ENCODE measurements at places on chromosomes 11 and 22.

- DNase-seq = no peak
These were observed 117.4 kb downstream of the TRIM29 start for GRCh38 chr11:120020486-120020885.

DNA sequence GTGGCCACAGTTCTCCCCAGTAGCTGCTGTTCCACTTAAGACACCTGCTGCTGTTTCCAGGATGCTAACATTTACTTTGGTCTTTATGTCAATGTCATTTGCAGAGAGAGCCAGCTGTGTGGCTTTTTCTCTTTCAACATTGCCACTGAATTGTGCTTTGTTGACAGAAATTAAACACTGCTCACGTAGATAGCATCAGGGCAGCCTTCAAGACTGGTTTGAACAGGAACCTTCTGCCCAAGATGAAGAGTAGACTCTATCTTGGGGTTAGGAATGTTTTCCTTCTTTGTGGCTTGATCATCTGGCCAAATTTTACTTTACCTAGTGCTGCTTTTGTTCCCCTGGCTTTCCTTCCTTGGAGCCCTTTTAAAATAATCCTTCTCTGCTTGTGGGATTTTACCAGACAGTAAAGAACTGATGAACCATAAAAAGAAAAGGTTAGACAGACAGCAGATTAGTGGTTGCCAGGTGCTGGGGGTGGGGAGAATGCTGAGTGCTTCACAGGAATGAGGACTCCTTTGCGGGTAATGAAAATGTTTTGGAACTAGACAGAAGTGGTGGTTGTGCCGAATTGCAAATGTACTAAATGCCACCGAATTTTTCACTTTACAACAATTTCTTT lies 22.7 kb upstream of the XBP1 start:
- no peak for DNase-seq

DNA sequence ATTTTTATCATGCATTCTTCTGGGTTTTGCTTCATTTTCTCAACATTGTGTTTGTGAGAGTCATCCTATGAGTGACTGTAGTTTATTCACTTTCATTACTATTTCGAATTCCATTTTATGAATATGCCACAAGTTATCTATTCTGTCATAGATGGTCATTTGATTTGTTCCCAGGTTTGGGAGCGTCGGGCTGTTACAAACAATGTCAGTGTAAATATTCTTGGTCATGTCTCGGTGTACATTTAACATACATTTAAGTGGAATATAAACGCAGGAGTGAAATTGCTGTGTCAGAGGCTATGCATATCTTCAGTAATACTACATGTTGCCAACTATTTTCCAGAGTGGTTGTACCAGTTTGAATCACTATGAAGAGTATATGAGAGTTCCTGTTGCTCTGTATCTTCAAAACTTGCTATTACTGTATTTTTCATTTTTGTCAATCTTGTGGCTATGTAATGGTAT lies 2.4 kb downstream of the TRIM44 start:
- peak; percentile 50 for DNase-seq

DNA sequence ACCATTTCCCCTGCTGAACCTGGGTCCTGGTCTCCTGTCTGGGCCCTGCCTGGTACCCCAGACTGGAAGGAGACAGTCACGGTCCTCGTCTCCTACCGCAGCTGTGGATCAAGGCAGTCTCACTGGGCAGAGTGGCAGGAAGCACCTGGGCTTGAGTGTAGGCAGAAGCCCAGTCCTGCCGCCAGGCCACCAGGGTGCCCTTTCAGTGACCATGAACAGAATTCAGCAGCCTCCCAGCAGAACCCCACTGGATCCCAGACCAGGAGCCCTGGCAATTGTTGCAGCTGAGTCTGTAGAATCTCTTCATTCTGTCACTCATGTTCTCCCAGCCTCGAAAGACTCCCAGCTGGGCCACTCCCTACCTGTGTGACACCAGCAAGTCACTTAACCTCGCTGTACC lies 25.5 kb upstream of the CREB3L1 start:
- DNase-seq = no peak

DNA sequence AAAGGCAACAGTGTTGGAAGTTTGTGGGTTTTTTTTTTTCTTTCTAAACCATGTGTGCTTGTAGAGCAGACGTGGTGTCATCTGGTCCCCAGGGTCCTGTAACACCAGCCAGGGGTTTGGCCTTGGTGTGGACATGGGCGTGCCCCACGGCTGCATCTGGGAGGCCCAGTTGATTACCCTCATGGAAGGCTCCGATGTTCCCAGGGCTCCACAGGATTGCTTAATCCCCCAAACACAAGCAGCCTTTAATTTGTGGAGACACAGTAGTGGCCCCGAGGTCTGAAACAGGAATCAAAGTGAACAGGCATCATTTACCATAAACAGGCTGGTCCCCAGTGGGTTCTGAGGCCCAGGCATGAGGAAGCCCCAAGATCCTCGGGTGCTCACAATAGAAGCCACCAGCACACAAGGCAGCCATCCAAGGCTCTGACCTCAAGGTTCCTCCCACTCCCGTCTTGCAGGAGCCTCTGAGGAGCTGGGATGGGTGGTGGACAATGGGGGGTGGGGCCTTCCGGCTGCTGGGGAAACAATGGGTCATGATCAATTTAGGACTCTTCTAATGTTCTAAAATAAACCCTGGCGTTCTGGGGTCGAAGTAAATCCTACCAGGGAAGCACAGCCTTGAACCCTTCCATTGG lies 115.0 kb upstream of the CD82 start:
- DNase-seq = no peak

DNA sequence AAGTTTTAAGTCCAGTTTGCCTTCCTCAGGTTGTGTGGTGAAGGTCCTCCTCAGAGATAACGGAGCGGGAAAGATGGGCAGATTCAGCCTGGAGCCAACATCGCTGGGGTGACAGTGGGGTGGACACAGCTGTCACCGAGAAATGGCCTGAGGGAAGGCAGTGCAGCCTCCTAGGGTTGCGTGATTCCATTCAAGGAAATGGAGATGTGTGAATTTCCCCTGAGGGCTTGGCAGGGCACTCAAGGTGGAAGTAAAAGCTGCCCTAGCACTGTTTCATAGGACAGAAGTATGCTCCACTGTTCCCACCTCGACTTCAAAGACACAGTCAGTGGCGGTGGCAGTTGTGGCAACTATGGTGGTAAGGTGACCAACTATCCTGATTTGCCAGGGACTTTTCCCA lies 15.4 kb upstream of the CAT start:
- no peak for DNase-seq

- no peak for DNase-seq
These were observed 58.4 kb downstream of the TRMU start for GRCh38 chr22:46393873-46394272.

- DNase-seq = peak; percentile 58
These were observed 1.1 kb downstream of the HMGXB4 start for GRCh38 chr22:35258191-35258988.

GRCh38 chr11:128343870-128344269 lies 243.5 kb downstream of the ETS1 start:
- no peak for DNase-seq
